ENCODE measurements at places on chromosomes 11 and 22. TPM values are rescaled to one million over a fixed set of nuclear protein-coding genes. Genes with fewer than 3 reads are reported as not detected.

The DDIAS gene
- polyA plus RNA-seq: 9.3 TPM

The PSMD13 gene
- polyA plus RNA-seq: 152 TPM

The ANKK1 gene
- polyA plus RNA-seq: 0.20 TPM

The RIMBP3B gene
- polyA plus RNA-seq: not detected

The CDC45 gene
- polyA plus RNA-seq: 17.9 TPM

The APOL5 gene
- not detected for polyA plus RNA-seq

The ARFIP2 gene
- polyA plus RNA-seq: 72.5 TPM

Data from renal cortex interstitium (tissue), 15 donors.